ENCODE measurements at places on chromosomes 13 and 19.

DNA sequence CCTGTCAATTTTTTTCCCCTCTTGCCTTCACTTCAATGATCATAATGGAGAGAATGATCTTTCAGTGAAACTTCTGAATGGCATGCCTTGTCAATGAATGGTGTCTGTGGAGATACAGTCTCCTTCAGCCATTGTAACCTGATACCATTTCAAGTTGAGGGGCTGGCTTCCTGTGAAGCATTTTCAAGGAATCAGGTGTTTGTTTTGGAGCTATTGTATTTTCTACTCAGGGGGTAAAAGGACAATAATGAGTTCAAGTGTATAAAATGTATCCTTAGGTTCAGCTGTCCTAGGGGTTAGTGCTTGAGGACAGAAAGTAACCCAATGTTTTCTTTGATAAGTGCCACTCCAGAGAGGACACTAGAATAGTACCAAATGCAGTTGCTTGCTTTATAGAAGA is 23.8 kb upstream of the CBY2 start:
- DNase-seq = no peak

GRCh38 chr13:32474999-32475792 is 47.3 kb upstream of the N4BP2L1 start:
- DNase-seq = no peak

DNA sequence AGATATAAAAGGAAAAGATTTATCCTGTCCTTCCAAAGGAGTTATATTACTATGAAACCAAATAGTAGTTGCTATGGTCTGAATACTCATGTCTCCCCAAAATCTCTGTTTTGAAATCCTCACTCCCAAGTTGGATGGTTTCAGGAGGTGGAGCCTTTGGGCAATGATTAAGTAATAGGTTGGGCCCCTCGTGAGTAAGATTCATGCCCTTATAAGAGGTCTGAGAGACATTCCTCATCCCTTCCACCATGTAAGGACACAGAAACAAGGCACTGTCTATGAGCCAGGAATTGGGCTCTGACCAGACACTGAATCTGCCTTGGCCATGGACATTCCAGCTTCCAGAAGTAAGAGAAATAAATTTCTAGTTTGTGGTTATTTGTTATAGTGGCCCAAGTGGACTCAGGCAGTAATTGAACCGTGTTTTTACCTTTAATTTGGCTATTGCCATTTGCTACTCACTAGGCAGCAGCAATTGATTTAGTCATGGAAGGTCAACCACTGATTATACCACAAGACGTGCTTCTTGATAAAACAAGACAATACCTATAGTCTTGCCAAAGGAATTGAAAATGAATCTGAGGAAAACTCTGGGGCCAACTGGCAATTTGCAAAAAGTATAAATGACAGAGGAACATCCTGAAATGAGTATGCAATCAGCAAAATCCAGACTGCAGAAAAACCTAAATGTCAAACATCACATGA is 717.4 kb upstream of the SPRY2 start:
- DNase-seq = no peak

- no peak for DNase-seq
Measured at GRCh38 chr19:1725100-1726064, 27.9 kb upstream of the ONECUT3 start.

GRCh38 chr19:15508035-15508710 is at the start of gene CYP4F22:
Gene CYP4F22 (plus strand): TSS chr19:15508525. CDS start chr19:15525337, 16,812 bp downstream.
- no peak for DNase-seq

GRCh38 chr19:15702534-15702930 is 25.3 kb upstream of the OR10H2 start:
- peak; percentile 83 for DNase-seq

DNA sequence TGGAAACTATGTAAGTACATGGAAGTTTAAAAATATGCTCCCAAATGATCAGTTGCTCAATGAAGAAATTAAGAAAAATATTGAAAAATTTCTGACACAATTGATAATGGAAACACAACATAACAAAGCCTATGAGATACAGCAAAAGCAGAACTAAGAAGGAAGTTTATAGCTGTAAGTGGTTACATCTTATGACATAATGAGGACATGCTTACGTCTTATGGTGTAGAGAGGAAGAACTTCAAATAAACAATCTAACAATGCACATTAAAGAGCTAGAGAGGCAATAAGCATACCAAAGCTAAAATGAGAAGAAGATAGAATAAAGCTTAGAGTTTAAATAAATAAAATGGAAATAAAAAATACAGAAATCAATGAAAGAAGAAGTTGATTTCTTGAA is 50.0 kb upstream of the CEACAM21 start:
- no peak for DNase-seq

- no peak for DNase-seq
Measured at GRCh38 chr19:41373993-41374392, 2.3 kb upstream of the TMEM91 start.

DNA sequence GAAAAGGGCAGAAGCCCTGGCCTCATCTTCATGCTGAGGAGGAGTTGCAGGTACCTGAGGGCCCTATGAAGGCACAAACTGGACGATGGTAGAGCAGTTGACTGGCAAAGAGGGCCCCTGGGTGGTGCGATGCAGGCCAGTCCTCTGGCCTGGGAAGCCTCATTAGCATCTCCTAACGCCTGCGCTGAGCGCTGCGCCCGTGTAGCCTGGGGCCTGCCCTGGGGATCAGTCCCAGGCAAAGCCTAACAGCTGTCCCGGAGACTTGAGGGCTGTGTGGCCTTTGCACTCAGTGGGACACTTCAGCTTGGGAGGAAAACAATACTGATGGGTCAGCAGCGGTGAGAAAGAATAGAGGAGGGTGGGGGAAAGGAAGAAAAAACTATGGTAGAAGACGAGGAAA is 187.7 kb downstream of the RAP2A start:
- DNase-seq = no peak

GRCh38 chr19:44705502-44706010 is 6.6 kb downstream of the CEACAM16 start:
- no peak for DNase-seq

DNA sequence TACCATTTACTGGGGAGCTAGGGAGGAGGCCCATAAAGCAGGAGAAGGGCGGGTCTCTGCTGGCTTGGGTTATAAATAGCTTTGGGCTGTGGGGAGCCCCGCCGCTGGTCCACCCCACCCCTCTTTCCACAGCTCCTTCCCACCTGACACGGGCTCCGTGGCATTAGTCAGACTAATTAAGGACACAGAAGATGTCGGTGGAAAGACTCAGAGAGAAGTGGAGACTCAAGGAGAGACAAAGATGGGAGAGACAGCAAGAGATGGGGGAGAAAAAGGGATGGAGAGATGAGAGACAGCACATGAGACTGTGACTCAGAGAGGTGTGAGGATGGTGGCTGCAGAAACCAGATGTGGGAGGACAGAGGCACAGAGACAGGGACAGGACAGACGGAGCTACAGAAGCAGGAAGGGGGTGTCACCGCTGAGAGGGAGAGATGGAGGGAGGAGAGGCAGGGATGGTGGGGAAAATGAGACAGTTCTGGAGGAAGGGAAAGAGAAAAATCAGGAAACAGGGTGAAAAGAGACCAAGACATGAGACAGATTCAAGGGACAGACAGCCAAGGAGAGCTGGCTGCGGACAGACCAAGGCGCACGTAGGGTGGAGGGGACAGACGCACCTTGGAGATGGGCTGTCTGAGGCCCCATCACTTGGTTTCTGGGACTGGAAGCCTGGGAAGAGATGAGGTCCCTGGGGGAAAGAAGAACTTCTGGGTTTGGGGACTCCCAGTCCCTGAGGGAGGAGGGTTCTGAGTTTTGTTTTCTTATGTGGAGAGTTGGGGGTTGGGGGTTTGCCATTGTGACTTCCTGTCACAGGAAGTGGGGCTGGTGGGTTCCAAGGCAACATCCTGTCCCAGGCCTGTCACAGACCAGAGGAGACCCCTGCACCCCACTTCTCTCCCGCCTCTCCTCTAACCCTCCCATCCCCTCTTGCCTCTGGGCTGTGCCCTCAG is 4.1 kb downstream of the ARHGEF1 start:
- DNase-seq = peak; percentile 56

DNA sequence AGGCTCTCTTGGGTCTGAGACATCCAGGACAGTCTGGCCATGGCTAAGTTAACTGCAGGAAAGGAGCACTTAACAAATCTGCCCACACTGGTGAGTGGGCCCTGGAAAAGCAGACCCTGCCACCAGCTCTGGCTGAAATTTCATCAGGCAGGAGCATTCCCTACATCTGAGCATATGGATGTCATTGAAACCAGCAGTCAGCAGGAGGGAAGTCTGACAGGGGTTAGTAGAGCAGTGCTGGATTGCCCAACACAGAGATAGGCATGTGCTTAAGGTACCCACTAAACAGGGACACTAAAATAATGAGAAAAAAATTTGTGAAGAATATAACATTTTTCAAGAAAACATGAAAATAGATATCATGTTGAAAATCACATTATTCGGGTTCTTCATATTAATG is 13.6 kb upstream of the ACOD1 start:
- DNase-seq = no peak

- DNase-seq = peak; percentile 59
Measured at GRCh38 chr19:44856421-44857083, 10.5 kb downstream of the NECTIN2 start.

GRCh38 chr13:27965740-27966640 is 3.1 kb downstream of the CDX2 start:
- no peak for DNase-seq

GRCh38 chr19:41233748-41234240 is 14.8 kb downstream of the AXL start:
- peak; percentile 52 for DNase-seq

DNA sequence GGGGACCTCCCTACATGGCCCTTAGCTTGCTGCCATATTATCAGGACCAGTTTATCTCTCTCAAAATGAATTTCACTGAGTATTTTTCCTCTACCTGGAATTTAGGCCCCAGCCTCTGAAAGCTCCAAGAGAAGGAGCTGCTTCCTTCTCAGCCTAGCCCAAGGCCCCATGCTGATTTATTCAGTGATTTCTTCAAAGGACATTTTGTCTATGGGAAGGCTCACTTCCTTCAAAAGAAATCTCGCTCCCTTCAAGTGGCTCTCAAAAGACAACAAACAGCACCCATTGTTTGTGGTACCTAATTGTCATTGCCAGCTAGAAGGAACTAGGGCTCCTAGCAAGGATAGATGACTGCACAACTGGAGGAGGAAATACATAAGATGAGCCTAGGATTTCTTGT is 172.4 kb downstream of the SLC7A1 start:
- DNase-seq = no peak

- DNase-seq = no peak
Measured at GRCh38 chr13:99516153-99516929, 15.1 kb downstream of the TM9SF2 start.

DNA sequence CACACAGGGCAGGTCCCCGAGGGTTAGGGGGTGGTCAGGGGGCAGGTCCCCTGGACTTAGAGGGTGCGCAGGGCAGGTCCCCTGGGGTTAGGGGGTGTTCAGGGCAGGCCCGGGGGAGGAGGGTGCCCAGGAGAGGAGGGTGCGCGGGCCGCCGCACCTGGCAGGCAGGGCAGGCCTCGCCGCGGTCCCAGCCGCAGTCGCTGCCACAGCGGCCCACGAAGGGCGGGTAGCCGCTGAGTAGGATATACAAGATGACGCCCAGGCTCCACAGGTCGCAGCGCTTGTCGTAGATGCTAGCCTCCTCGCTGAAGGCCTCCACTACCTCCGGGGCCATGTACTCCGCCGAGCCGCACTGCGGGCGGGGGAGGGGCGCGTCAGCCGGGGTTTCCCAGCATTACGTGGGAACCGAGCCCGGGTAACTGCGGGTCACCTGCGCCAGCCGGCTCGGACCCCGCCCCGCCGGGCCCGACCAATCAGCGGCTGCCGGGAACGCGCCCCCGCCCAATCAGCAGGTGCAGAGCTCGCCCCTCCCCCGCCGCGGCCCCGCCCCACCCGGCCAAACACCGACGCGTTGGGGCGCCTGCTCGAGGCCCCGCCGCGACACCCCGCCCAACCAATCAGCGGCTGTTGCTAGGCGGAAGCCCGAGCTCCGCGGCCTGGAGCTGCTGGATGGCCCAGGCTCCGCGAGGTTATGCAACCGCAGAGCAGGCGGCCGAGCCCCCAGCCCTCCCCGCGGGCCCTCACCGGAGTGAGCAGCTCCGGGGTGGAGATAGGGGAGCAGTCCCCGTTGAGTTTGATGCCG is 9.2 kb downstream of the MKNK2 start:
- DNase-seq = peak; percentile 86

DNA sequence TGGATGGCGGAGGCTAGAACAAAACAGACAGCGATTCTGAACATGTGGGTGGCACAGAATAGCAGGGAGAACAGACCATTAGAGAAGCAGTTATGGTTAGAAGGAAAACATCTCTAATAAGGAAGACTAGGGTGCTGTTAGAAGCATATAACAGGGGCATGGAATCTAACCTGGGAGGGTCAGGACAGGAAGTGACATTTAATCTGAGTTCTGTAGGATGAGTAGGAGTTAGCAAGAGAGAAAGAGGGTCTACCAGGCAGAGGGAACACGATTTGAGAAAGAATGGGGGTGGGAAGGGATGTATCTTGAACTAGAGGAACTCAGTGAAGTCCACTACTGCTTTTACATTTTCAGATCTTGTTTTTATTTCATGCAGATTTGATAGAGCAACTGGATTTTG is 48.6 kb downstream of the B3GLCT start:
- DNase-seq = no peak

DNA sequence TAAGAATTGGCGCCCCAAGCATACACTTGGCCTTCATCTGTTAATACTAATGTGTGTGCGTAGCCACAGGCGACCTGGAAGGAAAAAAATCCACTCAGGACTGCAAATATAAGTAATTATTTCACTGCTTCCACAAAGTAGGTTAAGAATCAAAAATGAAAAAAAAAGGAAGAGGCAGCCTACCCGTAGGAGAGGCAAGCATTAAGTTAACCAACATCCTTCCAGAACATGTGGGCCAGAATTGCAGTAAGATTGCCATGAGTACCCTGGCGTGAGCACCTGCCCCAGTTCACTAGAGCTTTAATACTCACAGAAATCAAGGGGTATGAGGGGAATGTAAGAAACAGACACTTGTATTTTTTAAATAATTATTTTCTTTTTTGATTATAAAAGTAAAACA is 22.2 kb downstream of the RCBTB2 start:
- no peak for DNase-seq

- DNase-seq = no peak
Measured at GRCh38 chr13:109816808-109817203, 30.4 kb upstream of the IRS2 start.

GRCh38 chr19:47805313-47805712 is 962 bp upstream of the TPRX1 start:
- no peak for DNase-seq

DNA sequence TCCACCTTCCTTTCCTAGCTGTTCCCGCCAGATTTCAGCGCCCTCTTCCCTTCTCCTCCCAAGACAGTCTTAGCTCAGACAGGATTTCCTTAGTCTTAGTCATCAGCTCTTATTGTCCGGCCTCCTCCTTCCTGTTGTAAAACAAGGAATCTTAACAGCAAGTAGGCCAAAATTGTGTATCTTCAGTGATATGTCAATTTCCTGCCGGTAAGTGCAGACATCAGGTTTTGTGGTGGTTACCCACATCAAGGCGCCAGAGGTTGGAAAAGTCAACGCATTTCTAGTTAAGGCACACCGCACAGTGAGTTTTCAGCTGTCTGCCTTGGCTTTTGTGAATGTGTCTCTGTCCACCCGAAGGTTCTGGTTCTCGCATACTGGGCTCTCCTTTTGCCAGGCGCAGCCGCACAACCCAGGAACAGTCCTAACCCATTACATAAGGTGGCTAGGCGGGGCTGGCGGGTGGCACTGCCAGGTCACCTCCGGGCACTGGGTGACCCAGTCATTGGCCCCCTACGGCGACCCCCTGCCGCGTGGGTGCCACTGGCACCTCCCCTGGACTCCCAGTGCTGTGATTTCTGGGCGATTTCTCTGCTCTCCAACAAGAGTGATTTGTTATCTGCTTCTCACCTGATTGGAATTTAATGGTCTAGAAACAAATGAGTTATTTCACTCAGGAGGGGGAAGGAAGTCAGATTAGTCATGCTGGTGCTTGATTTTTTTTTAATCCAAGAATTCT is 12.9 kb downstream of the COL4A2 start:
- DNase-seq = no peak
